ENCODE measurements at places on chromosomes 1 and 21.

GRCh38 chr1:245168906-245169305 is 14.1 kb downstream of the KIF26B start:
- no peak for DNase-seq

GRCh38 chr1:240613356-240614142 is 1.6 kb upstream of the GREM2 start:
- no peak for DNase-seq

- no peak for DNase-seq
Observed at GRCh38 chr1:209160230-209160629, 423.3 kb upstream of the CAMK1G start.

DNA sequence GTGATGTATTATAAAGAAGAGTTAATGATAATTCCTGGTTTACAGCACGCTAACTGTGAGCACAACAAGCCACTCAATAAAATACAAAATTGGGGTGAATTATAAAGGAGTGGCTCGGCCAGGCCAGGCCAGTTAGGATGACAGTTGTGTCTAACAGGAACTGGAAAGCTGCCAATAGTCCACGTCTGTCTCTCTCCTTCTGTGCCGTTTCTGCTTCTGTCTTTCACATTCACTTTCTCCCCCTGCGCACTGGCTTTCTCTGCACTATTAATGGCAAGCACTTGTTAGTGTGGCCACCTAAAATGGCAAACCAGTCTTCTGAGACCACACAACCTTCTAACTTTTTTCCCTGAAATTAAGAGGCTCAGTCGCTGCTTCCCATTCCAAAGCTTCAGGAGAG is 394.3 kb downstream of the NTNG1 start:
- DNase-seq: no peak

DNA sequence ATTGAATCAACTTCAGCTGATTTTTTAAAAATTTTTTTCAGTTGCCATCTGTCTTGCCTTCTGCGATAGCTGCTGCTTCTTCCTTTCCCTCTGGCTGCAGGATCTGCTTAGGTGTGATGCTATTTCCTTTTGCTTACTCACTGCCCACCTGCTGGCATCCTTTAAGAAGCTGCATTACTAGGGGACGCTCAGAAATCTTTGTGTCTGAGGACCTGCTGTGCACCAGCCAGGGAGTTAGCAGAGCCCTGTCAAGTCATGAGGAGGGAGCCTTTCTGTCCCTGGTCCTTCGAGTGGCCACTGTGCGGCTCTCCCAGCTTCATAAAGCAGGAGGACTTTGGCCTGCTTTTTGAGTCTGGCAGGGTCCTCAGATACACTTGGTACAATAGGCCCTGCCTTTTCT is 327.8 kb downstream of the USH2A start:
- no peak for DNase-seq

GRCh38 chr21:31503939-31504338 is 155.6 kb upstream of the SOD1 start:
- no peak for DNase-seq

- no peak for DNase-seq
Observed at GRCh38 chr1:227234998-227235405, 83.3 kb downstream of the CDC42BPA start.

All from head of caudate nucleus (tissue), 42 donors.